Right lobe of liver (tissue), 6 donors: ENCODE measurements at places on chromosomes 5 and 9.

DNA sequence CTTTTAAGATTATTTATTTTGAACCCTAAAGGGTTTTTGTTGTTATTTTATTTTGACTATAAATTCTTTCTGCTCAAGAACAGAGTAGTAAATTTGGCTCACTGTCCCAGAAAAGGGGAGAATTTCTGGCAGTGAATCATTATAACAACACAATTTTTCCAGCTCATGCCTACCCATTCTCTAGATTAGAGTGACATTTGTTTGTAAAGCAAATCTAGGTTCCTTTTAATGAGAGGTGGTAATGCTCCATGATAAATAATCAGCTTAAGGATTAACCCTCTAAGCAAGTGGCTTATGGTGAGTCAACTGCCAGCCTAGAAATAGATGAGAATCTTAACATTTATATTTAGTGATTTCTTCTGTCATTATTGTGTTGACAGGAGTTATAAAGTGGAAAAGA lies 409.2 kb downstream of the NFIB start:
- DNase-seq = no peak

GRCh38 chr9:70073193-70073592 lies 29.5 kb downstream of the MAMDC2 start:
- DNase-seq = no peak

DNA sequence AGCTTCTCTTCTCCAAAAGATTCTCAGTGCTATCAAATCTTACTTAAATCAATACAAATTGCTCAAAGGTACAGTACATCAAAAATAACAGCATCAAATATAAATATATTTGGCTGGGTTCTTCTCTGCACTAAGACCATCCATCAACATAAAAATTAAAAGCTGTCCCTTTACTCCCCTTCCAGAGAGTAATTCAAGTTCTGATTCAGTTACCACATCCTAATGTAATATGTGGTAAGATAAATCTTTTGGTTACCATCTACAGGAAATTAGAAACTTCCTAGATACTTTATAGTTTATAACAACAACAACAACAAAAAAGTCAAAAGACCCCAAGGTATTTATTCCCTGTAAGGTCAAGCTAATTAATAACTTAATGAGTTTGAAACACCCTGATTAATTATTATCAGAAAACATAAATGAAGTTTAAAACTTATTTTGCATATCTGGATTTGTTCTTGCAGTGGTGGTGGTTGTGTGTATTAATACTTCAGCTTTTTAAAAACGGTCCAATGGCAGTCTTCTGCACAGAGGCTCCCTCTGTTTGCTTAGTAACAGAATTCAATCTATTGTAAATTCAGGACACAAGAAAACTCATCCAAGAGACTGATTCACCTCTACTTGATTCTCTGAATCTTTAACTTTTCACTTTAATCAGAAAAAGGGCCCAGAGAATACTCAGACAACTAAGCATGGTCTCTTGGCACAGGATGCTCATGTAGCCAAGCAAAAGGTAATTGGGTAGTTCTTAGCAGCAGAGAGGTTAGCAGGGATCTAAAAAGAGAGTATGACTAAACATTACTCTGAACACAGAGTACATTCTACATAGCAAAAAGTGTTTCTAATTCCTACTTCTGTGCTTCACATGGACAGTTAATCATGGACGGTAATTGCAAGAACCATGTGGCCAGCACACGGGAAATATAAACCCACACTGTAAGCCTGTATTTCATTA lies 20.1 kb downstream of the DIAPH1 start:
- no peak for DNase-seq

DNA sequence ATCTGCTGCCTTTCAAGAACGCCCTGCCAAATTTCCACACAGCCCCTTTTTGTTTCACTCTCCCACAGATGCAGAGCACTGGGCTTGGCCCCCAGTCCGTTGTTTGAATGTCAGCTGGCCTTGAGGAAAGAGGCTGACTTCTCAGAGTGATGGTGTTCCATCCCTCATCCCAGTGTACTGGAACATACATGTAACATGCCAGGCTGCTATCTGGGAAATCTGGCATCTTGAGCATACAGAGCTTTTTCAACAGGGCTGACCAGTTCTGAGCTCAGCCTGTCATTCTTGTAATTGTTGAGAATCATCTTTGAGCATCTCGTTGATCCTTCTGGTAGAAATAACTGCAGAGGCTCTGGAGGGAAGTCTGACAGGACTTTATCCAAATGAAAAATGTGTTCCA lies 2.8 kb downstream of the GALNT10 start:
- DNase-seq = no peak

DNA sequence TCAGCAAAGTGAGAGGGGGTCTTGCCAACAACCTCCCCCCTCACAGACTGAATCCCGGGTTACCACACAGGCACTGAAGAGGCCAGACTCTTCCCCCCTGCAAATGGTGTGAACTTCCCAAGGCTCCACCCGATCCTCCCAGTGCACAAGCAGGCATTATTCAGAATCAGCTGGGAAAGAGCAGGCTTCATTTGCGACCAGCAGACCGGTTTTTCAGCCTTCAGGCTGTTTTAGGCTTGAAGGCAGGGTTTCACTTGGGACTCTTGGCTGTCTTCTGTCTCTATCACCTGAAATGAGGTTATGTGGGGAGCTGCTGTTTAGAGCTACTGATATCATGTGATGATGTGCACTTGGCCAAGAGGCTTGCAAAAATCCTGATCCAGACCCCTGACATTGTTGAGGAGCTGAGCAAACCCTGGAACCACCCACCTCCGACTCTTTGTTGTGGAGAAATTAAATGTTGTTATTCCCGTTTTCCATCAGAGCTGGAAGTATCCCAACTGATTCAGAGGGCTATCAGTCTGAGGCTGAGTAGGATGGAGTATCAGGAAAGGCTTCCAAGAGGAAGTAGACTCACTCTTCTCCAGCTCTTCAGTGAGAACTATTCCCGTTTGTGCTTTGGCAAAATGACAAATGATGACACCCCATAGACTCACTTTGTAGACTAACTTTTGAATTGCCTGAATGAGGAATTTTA lies 63.3 kb upstream of the ZFR start:
- DNase-seq = no peak

DNA sequence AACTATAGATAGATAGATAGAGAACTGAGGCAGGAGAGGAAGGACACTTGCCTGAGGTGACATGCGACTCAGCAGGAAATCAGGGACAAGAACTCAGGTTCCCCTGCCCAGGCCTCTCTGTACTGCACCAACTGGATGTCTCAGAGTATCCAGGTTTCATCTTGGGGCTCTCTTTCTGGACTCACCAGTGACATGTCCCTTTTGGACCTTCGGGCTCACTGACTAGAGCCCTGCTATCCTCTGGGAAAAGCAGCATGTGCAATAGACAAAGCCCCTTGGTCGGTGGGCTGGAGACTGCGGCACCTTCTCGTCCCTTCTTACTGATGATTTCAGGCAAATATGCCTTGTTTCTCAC lies 104.5 kb downstream of the RGS3 start:
- DNase-seq = no peak

DNA sequence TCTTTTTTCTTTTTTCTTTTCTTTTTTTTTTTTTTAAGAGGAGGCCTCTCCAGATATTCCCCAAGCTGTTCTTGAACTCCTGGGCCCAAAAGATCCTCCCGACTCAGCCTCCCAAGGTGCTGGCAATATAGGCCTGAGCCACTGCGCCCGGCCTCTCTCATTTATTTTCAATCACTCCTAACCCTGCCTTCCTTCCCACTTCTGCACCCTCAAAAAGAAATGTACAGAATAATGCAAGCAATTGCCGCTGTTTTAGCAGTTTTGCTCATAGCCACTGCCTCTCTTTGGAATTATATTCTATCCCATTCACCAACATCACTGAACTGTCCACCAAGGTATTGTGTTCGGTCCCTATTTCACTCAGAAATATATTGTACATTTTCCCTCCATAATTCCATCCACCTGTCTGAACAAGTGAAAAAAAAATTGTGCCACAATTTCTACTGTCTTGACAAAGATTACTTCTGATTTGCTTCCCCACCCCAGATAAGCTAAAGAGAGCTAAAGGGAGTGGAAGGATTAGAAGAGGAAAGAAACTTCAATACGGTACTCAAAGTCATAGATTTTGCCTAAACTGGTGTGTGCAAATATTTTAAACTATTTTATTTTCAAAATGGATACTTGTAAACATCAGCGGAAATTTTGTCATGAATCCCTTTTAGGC lies 1.9 kb downstream of the FNBP1 start:
- DNase-seq = no peak

DNA sequence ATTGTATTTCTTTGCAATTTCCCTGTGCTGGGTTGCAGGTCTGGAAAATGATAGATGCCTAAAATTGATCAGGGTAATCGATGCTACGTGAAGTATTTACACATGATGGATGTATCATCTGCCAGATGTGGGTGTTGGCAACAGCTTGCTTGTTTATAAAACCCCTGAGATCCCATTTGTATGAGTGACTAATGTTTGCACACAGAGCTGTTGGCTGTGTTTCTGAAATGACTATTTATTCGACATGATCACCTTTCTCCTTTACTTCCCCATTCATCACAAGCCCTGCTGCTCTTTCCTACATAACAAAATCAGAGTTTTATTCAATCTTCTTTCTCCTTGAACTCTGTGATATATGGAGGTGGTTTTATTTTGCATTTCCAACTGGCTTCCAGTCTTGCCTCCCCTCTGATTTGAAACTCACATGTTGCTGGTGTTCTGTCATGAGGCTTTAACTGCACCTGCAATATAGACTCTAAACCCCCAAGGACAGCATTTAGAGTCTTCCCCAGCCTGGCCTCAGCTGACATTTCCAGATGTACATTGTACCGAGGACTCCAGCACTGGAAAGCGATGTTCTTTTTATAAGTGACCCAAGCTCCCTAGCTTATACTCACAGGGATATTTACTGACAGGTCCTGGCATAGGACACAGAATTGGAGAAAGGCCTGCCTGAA lies 50.7 kb upstream of the SHB start:
- DNase-seq = no peak

GRCh38 chr5:119948162-119948561 lies 318.8 kb downstream of the FAM170A start:
- no peak for DNase-seq

GRCh38 chr5:135114759-135115158 lies 80.7 kb upstream of the PITX1 start:
- DNase-seq = no peak

DNA sequence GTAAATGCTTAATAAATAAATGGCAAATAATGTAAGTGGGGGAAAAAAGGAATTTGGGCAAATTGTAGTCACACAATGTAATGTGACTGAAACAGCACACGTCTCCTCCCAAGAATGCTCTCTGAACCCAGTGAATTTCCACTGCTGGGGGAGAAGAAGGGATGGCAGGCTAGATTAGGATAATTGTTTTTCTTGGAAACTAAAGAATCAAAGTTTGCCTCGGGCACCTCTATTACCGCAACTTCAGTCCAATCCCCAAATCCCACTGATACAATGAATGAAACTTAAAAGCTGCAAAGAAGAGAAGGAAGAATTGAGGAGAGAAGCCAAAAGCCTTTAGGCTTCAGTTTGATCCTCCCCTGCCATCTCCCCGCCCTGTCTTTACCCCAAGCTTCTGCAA lies 423.2 kb upstream of the PAPPA start:
- no peak for DNase-seq

DNA sequence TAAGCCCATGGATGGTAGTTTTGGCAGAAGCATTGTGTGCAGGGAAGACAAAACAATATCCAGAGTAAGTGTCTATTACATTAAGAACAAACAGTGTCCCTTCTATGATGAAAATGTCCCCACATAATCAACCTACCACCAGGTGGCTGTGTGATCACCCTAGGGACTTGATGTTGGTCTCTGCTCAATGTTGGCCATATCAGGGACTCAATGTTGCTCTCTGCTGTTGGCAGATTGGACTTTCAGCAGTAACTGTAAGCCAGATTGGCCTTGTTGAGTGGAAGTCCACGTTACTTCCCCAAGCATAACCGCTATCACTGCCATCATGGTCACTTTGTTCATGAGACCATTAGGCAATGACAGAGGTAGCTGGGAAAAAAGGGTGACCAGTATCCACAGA lies 52.8 kb upstream of the PRSS3 start:
- no peak for DNase-seq

GRCh38 chr5:150853561-150853960 lies 7.2 kb downstream of the IRGM start:
- no peak for DNase-seq

DNA sequence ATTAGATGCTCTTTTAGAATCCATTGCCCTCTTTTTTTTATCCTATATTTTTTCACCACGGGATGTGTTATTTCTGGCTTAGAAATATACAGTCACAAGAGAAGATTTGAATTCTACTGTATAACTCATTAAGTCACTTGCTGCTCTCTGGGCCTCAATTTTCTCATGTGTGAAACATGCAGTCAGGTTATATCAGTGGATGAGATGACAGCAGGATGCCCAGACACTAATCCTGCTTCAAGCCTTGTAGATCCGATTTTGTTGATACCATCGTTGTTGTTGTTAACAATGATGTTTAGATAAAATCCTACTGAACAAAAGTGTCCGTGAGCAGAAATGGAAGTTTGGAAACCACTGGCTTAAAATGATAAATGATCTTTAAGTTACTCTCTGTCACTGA lies 421.9 kb upstream of the DMAC1 start:
- DNase-seq = no peak

DNA sequence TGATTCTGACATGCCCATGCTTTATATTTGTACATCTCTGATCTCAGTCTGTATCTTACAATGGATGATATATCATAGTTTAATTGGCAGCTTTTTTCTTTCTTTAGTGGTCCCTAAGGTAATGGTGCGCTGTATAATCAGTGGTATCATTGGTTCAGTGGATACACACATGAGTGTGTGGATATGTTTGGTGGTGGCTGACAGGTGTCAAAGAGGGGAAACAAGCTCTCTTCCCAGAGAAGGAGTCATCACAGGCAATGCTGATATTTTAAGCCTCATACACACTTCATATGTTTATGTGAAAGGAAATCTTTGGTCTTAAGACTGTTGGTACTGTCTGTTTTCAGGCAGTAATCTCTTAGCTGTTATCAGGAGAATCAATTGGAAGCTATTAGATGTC lies 52.1 kb upstream of the KIAA1958 start:
- no peak for DNase-seq

- DNase-seq = no peak
Observed at GRCh38 chr5:2727550-2727949, 23.9 kb downstream of the IRX2 start.

DNA sequence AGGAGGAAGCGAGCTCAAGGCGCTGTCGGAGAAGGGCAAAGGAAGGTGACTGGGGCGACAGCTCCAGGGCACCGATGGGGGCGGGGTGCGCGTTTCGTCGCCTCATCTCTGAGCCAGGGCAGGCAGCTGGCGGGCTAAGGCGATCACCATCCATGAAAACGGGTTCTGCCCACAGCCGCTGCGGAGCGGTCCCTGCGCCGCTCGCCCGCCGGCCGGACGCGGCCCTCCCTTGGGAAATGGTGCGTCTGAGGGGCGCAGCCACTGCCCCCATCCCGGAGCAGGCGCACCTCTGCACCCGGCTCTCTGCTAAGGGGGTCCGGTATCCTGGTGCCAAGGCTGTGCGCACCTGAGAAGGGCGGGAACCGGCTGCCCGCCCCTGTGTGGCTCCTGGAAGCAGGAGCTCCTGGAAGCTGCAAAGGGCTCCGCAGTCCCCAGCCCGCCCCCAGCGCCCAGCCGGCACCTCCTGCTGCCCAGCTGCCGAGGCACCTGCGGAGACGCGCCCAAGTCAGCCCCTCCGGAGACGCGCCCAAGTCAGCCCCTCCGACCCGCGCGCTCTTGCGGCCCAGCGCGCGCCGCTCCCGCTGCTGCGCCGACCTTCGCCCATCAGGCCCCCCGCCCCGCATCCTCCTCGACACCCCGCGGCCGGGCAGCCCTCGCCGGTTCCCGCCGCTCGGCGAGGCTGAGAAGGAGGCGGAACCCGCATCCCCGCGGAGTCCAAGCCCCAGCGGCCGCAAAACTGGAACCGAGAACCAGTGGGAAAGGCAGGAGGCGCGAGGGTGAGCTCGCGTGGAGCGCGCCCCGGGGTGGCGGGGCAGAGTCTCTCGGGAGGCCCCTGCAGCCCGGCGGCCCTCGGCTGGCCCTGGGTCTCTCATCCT lies 757 bp downstream of the ANKRD34B start:
- no peak for DNase-seq
